ENCODE measurements at places on chromosomes 2 and 18.
A peak's percentile ranks its signal among the peaks of the same experiment; 100 is the strongest.

- no peak for DNase-seq
These were observed 77.6 kb downstream of the TMEM18 start for GRCh38 chr2:599601-600000.

GRCh38 chr2:101064125-101064502 lies 62.0 kb downstream of the RPL31 start:
- DNase-seq, result no peak

DNA sequence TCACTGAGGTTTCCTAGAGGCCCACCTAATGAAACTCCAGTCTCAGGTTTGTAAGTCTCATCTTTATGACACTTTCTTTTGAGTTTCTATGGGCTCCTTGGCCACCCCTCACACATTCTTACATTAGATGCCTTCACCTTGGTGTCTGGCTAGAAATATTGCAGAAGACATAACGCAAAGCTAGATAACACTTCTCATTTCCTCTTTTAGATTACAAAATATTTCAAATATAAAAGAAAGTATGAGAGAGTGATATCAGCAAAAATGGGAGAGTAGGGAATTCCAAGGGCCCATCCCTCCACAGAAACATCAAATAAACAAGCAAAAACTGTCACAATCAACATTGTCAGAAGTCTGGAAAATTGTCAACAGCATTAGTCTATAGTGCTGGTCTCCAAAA lies 43.3 kb upstream of the ZCCHC2 start:
- no peak for DNase-seq

GRCh38 chr2:218400167-218400929 lies 680 bp downstream of the CTDSP1 start:
- DNase-seq, result no peak

DNA sequence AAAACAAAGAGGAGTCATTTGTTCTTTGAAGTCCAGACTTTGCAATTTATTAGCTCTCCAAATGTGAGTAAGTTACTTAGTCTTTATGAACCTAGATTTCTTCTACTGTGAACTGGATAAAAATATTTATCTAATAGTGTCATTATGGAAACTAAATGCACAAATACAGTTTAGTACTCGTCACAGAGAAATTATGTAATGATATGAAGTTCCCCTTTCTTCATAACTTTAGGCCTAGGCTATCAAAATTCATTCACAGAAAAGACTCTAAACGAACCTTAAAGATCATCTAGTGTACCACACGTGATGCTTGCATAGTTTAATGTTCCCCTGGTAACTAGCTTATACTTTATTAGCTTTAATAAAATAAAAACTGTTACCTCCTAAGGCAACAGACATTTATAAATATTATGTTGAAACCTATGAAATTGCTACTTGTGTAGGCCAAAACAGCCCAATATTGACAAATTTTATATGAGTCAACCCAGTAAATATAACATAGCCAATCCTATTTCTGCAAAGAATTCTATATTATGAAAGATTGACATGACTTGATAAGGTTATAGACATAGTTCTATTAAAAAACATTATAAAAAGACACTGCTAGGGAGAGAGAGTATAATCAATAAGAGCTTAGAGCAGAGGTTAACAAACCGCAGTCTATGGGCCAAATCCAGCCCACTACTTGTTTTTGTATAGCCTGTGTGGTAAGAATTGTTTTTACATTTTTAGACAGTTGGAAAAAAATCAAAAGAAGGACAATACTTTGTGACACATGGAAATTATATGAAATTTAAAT lies 44.9 kb upstream of the ITPRID2 start:
- DNase-seq, result no peak

GRCh38 chr2:223599640-223600380 lies 2.4 kb downstream of the SCG2 start:
- DNase-seq, result no peak

- peak; percentile 90 for DNase-seq
These were observed 14.0 kb downstream of the TMEM127 start for GRCh38 chr2:96251721-96252292.

- no peak for DNase-seq
These were observed 10.8 kb downstream of the GALNT1 start for GRCh38 chr18:35592298-35592697.

GRCh38 chr18:24924066-24924716 lies 427.8 kb downstream of the ZNF521 start:
- no peak for DNase-seq

- no peak for DNase-seq
These were observed 254.8 kb downstream of the SLC8A1 start for GRCh38 chr2:40197121-40197520.

DNA sequence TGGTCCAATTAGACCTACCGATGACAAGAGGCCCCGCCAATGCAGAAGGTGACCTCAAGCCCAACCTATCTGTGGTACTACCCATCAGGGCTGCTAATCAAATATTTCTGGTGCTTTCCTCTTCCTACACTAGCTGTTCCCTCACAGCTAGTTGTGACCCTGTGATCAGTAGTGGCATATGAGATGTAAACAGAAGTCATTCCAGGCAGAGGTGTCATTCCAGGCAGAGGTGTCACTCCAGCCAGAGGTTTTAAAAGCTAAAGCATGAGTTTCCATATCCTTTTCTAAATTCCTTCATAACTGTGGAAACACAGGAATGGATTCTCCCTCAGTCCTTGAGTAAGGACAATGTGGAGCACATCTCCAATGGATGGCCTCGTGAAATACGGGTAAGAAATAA lies 110.9 kb upstream of the DNAJC10 start:
- DNase-seq, result no peak

GRCh38 chr2:224957540-224958461 lies 84.5 kb downstream of the DOCK10 start:
- no peak for DNase-seq

- DNase-seq, result no peak
These were observed 37.8 kb upstream of the TNP1 start for GRCh38 chr2:216897561-216898203.

DNA sequence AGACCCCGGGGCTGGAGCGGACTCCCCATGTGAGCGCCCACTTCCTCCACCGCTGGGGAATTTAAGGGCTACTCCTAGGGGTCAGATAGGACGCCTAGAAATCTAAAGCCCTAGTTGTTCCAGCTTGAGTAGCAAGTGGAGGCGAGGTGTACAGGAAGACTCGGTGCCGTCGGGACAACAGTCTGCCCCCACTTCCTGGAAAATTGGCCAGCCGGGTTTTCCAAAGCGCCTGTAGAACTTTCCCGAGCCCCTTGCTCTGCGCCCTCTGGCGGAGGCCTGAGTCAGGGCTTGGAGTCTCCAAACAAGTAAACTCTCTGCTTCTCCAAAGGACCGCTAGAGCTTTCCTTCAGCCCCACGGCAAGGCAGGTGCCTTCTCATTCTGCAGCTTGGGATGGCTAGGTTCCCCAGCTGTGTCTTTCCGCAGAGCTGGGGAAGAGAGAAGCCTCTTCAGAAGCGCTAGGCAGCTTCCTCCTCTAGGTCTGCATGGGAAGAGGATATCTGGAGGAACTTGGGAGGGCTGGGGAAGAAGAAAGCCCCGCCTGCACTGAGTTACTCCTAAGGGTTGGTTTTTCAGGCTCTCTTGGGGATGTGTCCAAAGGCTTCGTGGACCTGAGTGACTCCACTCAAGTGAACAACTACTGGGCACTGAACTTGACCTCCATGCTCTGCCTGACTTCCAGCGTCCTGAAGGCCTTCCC lies 681 bp downstream of the SPR start:
- DNase-seq, result peak; percentile 88

- DNase-seq, result no peak
These were observed 22.8 kb downstream of the PRKCE start for GRCh38 chr2:45674035-45674816.

- peak; percentile 75 for DNase-seq
These were observed 53.4 kb upstream of the SETBP1 start for GRCh38 chr18:44627280-44627679.

- no peak for DNase-seq
These were observed 39.9 kb downstream of the CYRIA start for GRCh38 chr2:16625759-16626158.
